ENCODE measurements at places on chromosomes 12 and 14.

DNA sequence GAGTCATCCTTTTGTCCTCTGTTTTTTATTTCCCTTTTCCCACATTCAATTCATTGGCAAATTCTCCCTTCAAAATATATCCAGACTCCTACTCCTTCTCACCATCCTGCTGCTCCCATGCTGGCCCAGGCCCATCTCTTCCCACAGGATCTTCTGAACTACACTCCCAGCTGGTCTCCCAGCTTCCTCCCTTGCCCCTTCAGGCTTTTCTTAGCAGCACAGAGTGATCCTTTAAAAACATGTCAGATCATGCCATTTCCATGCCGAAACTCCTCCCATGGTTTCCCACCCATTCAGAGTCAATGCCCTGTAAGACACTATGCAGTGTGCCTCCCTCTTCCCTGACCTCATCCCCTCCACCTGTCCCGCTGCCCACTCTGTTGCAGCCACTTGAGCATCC, 2.4 kb upstream of the KRT84 start:
- DNase-seq, result no peak

DNA sequence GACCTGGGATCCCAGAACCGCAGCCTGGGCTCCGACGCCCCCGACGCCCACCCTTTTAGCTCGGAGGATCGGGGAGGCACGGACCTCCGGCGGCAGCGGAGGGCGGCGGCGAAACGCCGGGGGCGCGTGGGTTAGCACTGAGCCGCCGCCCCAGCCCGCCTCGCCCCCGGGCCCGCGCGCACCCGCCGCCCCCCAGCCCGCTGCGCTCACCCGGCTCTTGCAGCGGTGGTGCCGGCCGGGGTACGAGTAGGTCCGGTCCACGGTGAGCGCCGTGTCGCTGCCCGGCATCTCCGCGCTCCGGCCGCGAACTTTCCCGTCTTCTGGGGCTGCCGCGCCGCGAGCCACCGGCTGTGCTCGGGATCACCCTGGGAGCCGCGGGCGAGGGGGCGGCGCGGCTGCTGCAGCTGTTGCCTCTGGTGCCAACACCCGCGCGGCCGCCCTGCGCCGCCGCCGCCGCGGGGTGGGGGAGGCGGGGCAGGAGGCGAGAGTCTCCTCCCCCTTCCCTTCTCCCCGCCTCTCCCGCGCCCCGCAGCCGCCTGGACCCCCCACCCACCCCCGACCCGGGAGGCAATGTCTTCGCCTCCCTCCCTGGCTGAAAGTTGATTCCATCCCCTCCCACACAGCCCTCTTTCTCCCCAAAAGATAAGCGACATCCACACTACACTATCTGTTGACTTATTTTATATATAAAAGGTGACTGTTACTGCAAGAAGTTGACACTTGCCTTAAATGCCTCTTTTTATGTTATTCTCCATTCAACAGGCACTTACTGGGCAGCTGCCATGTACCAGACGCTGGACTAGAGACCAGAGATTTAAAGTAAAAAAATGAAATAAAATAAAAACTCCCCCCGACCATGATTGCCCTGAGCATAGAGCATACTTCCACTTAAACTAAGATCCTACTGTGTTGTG, at the start of gene TMCC3:
TSS of gene TMCC3 (minus strand) at position 415 of the 914 bp plus-strand sequence. CDS start at position 288, 127 bp downstream.
- DNase-seq, result peak; percentile 74

DNA sequence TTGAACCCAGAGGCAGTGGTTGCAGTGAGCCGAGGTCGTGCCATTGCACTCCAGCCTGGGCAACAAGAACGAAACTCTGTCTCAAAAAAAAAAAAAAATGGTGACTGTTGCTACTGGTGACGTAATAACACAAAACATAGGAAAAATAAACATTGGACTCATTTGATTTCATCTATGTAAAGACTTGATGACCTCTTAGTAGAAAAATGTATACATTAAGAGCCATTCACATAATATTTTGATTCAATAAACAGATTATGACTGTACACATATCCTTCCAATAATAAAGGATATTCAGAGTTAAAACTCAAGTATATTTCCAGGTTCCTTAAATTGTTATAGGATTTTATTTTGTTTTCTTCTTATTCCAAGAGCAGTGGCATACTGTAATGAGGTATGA, 65.7 kb upstream of the AEBP2 start:
- no peak for DNase-seq

- DNase-seq, result no peak
These were observed 463.6 kb downstream of the NRXN3 start for GRCh38 chr14:78633752-78634151.

- DNase-seq, result peak; percentile 26
These were observed 107.7 kb upstream of the CAND1 start for GRCh38 chr12:67161322-67161918.

DNA sequence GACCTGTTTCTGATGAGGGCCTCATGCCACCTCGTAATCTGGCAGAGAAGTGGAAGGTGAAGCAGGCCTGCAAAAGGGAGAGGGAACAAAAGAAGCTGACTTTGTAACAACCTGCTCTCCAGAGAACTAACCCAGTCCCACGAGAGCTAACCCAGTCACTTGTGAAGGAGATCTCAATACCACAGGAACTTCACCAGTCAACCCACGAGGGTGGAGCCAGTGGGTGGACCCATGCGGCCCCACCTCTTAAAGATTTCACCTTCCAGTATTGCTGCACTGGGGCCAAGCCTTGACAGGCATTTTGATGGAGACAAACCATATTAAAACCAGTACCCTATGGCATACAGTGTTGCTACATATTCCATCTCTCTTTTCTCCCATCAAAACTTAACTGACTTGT, 55.1 kb downstream of the SERPINA10 start:
- no peak for DNase-seq

GRCh38 chr14:50056435-50056834, 59.9 kb downstream of the VCPKMT start:
- no peak for DNase-seq

DNA sequence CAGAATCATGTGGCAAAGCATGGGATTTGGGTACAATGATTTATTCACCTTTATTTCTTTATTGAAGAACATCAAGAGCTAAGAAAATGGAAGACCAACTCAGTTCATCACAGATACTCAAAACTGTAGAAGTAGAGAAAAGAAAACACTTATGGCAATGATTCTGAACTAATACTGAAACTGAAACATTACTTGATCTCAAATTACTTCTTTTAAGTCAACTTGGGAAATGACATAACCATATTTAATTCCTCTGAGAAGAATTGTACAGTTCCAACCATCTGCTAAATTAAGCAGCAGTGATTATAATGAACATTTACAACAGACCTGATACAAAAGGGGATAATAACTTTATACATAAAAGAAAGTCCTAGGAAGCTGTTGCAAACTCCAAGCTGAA, 466.5 kb downstream of the TMTC2 start:
- no peak for DNase-seq

- no peak for DNase-seq
These were observed 92.9 kb downstream of the GCH1 start for GRCh38 chr14:54809767-54810166.

- DNase-seq, result no peak
These were observed 20.3 kb upstream of the DRAM1 start for GRCh38 chr12:101857043-101857558.

- DNase-seq, result no peak
These were observed 19.0 kb downstream of the PTGER2 start for GRCh38 chr14:52333108-52333507.

DNA sequence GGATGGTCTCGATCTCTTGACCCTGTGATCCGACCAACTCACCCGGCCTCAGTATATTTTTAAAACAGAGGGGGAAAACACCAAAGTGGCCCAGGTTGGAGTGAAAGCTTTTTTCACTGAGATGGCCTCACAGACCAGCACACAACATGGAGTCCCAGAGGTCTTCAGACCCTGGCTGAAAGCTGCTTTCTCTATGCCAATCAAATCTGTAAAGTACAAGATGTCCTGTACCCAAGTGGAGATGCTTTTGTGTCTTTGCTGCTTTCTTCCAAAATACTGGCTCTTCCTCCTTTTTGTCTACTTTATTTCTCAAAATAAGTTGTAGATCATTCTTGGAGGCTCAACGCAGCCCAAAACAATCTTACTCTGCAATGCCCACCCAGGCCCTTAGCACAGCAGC, 214.8 kb downstream of the MED13L start:
- no peak for DNase-seq

- no peak for DNase-seq
These were observed 38.5 kb upstream of the FGF6 start for GRCh38 chr12:4483885-4484823.

- DNase-seq, result no peak
These were observed 24.3 kb downstream of the DLK1 start for GRCh38 chr14:100750762-100751699.

GRCh38 chr14:75060420-75060819, 3.4 kb downstream of the ACYP1 start:
- no peak for DNase-seq

GRCh38 chr12:90235642-90236041, 527.0 kb upstream of the ATP2B1 start:
- no peak for DNase-seq

DNA sequence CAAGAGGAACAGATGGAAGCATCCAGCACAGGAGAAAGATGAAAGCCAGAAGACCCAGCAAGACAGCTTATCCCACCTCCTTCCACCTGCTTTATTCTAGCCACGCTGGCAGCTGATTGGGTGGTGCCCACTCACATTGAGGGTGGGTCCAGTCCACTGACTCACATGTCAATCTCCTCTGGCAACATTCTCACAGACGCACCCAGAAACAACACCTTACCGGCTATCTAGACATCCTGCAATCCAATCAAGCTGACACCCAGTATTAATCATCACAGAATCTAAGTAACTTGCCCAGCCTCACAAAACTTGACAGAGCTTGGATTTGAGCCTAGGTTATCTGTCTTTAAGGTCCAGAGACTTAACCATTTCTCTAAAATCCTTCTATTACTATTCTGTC, 208.9 kb downstream of the PAH start:
- DNase-seq, result no peak

GRCh38 chr12:57110104-57111030, 795 bp downstream of the STAT6 start:
- peak; percentile 70 for DNase-seq

GRCh38 chr12:47848853-47849252, 29.1 kb upstream of the HDAC7 start:
- DNase-seq, result no peak

- DNase-seq, result no peak
These were observed 210.4 kb upstream of the PRICKLE1 start for GRCh38 chr12:42799966-42800365.

- no peak for DNase-seq
These were observed 2.4 kb downstream of the ETNK1 start for GRCh38 chr12:22627371-22627770.

GRCh38 chr12:53380794-53381730, 1.1 kb downstream of the SP1 start:
- DNase-seq, result no peak

GRCh38 chr14:64671591-64671990, 32.6 kb upstream of the PLEKHG3 start:
- peak; percentile 53 for DNase-seq

GRCh38 chr12:68565391-68565903, 45.3 kb upstream of the RAP1B start:
- no peak for DNase-seq

DNA sequence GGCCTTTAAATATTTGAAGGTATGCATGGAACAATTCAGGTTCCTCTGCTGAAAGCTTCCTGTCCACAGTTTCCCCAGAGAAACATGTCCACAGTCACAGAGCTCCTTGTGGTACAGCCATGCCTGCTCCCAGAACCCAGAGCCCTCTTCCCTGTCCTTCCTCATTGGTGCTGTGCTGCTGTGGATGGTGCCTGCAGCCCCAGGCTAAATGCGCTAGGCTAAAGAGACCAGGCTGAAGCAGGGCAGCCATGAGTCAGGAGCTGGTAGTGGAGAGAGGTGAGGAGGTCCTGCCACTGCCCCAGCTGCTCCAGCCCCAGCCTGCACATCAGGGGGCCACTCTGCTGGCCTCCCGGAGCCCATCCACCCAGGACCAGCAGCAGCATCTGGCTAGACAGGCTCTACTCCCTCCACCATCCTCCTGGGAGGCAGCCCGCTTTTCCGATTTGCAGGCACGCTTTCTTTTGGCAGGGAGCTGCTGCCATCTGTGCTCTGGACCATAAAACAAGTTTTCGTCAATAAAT, 65.4 kb upstream of the DDX11 start:
- DNase-seq, result no peak

DNA sequence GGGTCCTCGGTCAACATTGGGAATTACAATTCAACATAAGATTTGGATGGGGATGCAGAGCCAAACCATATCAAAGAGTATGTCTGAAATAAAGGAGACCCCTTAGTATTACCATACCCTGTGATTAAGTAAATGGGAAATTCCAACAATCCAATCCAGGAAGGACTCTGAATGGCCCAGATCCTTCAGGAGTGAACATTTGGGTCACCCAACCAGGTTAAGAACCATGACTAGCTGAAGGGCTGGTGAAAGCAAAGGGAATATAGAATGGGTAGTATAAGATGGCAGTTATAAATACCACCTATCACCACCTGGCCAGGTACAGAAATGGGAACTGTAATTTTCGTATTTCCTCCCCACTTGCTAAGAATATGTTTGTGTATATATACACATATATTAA, 114.4 kb upstream of the CCDC196 start:
- DNase-seq, result no peak

DNA sequence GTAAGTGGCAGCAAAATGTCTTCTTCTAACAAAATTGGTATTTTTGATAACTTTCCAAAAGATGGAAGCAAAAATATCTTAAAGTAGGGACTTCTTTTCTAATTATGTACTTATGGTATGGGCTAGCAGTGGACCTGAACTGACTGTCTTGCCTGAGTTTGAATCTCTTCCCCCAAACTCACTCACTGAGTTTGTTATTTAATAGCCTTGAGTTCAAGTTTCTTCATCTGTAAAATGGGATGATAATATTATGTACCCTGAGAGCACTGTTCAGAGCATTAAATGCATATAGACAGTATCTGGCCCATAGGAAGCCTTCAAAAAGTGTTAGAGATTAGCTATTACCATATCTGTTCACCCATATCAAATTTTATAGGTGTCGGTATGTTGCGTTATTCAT, 210.4 kb upstream of the NUDT4 start:
- DNase-seq, result no peak

- no peak for DNase-seq
These were observed 27.4 kb downstream of the MDM2 start for GRCh38 chr12:68835333-68835908.

DNA sequence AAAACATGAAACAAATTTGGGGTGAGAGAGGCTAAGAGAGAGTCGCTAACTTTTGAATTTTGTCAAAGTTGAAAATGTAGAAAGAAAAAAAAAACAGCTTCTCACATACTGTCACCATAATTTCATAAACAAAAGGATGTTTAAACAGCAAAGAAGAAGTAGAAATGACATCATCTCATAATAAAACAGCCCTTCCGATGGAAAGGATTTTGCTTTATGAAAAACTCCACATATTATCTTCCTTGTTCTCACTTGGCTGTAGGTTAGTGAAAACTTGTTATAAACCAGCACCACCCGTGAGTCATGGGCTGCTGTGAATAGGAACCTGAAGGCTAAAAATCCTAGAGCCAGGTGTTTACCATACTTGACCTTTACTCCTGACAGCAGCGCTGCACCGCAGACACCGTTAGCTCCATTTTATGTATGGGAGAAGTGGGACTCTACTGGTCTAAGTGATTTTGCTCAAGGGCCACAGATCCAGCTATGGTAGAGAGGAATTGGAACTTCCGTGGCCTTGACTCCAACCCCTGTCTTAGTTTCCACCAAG, 63.0 kb upstream of the VRK1 start:
- DNase-seq, result no peak

Data from RPMI8226 (cell line).